ENCODE measurements at places on chromosomes 6 and 20.
A peak's percentile ranks its signal among the peaks of the same experiment; 100 is the strongest.

- DNase-seq: no peak
These were observed 384.0 kb upstream of the SASH1 start for GRCh38 chr6:147958683-147959082.

DNA sequence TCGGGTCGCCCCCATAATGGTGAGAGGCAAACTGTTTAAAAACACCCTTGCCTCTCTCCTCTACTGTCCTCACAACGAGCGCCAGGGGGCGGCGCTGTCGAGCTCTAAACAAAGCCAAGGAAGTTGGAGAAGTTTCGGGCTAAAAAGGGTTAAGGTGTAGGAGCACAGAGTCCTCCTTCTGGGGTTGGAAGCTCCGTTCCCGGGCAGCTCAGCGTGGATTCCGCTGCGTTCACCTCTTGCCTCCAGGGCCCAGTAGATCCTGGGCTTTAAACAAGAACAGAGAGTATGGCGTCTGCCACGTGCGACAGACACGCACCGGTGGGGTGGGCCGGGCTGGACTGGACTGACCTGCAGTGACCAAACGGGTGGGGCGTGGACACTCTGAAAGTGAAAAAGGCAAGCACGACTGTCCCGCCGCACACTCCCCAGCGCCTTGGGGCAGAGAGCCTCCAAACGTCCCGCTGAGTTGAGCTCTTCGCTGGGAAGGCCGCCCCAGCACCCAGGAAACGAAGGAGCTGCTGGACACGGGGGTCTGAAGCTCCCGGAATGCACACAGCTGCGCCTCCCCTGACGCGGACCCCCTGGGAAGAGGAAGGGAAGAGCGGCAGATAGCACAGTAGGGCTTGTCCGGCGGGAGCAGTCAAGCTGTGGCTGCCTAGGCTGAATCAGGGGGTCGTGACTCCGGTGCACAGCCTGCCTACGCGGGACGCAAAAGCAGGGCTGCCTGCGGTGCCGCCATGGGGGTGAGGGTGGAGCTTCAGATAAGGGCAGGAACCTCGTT lies 1.6 kb upstream of the THBD start:
- peak; percentile 68 for DNase-seq

DNA sequence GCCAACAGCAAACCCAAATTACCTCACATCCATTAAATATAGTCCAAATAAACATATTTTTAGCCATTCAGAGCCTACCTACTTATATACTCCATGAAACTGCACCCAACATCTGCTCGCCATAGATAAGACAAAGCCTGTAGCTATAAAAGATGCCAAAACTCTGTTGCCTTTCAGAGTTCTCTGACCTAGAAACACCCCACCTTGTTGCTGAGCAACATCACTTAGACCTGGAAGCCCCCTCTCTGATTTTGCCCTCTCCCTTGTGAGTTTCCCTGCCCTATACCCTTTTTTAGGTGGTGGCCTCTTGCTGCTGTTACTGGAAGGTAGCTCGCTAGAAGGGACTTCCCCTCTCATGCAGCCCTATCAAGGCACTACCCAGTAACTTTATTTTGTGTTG lies 27.7 kb upstream of the FBXL4 start:
- no peak for DNase-seq

- DNase-seq: no peak
These were observed 164.8 kb downstream of the FAXC start for GRCh38 chr6:99184696-99185095.

DNA sequence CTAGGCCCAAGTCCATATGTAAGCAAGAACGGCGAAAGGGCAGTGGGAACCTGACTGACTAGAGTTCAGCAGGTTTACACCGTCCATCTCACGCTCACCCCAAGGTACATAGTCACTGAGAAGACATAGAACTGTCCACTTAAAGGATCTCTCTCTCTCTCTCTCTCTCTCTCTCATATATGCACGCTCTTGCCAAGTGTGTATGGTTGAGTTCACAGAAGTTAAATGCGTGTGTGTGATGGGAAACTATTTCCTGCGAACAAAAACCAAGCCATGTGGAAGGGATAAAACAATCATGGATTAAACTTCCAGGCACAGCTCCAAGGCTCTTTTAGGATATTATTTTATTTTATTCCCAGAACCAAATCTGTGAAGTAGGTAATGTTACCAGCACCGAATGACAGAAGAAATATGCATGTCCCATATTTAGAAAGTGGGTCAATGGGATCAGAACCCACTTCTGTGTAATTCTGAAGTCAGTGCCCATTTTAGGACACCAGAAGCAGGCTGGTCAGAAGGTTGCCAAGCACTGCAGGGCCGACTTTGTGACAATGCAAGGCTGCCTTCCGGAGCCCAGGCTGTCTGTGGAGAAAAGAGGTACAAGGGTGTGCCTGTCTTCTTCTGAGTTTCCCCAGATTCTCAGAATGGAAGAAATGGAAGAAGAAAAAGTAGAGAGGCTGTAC lies 49.2 kb upstream of the MAP7 start:
- DNase-seq: no peak

DNA sequence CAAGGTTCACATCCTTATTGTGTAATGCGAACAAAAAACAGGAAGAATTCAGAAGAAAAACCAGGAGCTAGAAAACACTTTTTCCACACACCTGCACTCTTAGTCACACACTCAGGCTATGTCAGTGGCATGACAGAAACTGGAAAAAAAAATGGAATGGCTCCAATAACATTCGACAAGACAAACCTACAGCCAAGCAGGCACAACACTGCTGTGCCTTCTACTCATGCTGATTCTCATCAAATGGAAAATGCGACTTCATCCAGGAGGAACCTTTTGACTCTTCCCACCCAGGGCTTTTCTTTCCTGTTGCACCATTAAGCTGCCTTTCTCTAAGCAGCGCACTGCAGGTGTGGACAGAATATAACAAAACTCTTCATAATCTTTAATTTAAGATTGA lies 163.2 kb upstream of the BTBD3 start:
- no peak for DNase-seq

- no peak for DNase-seq
These were observed 52.5 kb downstream of the HIVEP2 start for GRCh38 chr6:142892254-142893021.

GRCh38 chr6:106925948-106926347 lies 48.6 kb downstream of the CD24 start:
- no peak for DNase-seq

- DNase-seq: peak; percentile 22
These were observed 331.8 kb downstream of the HACE1 start for GRCh38 chr6:104527761-104528415.

- no peak for DNase-seq
These were observed 28.9 kb upstream of the SLC35D3 start for GRCh38 chr6:136893187-136893586.

DNA sequence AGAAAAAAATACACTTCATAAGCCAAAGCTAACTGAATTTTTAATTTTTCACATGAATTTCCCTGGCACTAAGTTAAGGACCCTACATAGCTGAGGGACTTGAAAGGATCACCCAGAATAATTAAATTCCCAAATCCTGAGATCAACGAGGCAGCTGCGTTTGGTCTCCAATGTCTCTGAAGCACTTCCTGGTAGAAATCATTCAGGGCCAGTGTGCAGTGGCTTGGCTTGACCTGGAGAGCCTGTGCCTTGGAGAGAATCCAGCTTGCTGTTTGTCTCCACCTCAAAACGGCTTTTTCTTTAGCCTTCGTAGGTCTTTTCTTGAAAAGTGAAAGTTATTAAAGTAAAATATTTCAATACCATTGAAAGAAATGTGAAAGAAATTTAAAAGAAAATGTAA lies 92.4 kb downstream of the SMOC2 start:
- no peak for DNase-seq

DNA sequence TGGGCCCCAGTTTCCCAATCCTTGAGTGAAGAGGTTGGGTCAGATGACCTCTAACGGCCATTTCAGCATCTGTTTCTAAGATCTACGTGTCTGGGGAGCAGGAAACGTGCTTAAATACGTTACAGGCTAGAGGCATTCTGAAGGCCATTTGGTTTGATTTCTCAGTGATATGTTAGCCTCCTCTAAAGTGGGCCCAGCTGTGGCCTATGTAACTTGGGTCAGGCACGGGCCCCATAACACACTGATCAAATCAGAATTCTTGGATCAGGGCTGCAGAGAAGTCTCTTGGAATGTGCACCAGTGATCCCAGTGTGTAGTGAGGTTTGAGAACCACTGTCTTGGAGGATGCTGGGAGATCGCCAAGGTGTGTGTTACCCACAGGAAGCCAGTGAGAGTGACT lies 36.1 kb upstream of the TGM3 start:
- no peak for DNase-seq

DNA sequence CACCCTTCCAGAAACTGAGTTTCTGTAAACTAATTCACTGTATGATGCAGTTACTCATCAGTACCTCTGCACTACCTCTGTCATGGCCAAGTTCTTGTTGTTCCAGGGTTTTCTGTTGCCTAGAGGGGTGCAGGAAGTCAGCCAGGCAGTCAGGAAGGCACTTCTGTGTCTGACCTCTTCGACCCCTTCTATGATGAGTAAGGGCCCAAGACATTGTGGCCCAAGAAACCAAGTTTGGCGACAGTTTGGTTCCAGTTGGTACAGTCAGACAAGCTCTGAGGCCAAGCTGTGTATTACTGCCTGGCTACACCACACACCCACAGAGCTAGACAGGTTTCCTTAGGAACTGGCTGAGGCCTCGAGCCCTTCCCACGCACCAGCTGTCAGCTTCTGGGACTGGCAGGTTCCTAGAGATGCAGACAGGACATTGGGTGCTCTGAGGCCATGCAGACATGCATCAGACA lies 41.2 kb downstream of the TRAF3IP2 start:
- DNase-seq: no peak

- no peak for DNase-seq
These were observed 606.4 kb downstream of the KHDRBS2 start for GRCh38 chr6:61679625-61680024.

GRCh38 chr6:111033628-111034289 lies 51.9 kb downstream of the RPF2 start:
- no peak for DNase-seq
